ENCODE measurements at places on chromosomes 3 and 15.
A peak's percentile ranks its signal among the peaks of the same experiment; 100 is the strongest.

GRCh38 chr3:187041362-187042307 lies 97.7 kb downstream of the RPL39L start:
- no peak for DNase-seq

DNA sequence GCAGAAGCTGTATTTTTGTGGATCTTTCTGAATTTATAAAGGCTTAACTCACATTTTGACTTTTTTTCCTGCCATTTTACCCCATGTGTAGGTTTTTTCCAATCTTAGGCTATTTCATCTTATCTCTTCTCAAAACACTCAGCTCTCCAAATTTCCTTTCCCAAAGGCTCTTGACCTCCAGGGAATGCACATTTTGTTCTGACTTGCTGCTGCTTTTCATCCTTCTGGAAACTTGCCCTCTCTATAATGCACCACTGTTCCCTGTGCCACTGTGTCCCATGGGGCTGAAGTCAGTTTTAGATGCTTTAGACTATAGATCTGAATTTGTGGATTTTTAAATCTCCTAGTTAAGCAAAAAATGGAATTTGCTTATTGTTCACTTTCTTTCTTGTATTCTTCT lies 9.1 kb downstream of the PYDC2 start:
- no peak for DNase-seq

DNA sequence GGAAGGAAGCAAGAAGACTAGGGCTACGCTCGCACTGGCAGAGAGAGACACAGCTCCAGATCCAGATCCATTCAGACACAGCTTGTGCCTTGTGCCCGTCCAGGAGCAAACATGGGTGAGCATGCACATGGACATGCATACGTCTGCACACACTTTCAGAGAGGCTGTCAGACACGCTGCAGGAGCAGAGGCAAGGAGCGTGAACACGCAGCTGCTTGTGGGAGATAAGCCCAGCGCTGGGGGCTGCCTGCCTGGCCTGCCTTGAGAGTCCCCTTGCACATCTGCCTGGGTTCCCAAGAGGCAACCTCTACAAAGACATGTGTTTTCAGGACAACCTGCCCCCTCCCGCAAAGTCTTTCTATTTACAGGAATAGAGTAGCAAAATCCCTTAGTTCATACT lies 13.6 kb upstream of the BAHD1 start:
- no peak for DNase-seq

- DNase-seq, result no peak
Measured at GRCh38 chr3:35549690-35550089, 89.6 kb upstream of the ARPP21 start.

DNA sequence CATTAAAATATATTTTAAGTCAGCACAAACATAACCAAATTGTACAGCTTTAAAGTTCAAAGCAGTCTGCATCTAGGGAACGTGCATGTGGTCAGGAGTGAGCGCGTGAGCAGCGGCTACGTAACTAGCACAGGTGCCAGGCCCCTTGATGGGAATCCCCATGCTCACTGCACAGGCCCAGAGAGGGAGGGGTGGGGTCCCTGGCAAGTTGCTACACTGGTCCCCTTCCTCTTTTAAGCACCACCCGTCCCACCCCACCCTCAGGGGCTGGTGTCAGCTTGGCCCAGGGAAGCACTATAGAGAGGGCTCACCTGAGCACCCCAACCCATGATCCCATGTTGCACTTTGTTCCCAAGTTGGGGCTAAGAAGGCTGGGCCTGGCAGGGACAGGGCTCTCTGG lies 835 bp upstream of the GMPPB start:
- no peak for DNase-seq

DNA sequence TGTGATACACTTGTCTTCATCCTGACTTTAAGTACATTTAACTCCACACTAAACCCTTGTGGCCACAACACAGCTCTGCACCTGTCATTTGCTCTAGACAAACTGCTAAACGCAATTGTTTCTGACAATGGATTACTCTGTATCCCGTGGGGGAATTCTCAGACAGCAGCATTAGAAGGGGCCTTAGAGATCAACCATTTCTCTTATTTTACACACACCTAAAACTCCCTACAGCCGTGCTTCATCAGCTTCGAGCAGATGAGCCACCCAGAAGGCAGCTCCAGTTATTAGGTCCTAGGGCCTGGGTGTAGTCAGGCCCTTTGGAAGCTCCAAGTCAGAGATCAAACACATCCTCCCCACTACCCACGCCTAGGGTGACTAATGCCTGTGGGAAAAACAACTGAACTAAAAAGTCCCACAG lies 1.3 kb upstream of the IL12A start:
- DNase-seq, result no peak

GRCh38 chr15:70094690-70095311 lies 2.9 kb downstream of the TLE3 start:
- DNase-seq, result no peak

GRCh38 chr15:53811530-53811929 lies 52.1 kb upstream of the WDR72 start:
- DNase-seq, result no peak

- DNase-seq, result peak; percentile 42
Measured at GRCh38 chr3:126782536-126782935, 78.5 kb downstream of the CHCHD6 start.

All from ELF-1 (cell line).